ENCODE measurements at places on chromosomes 2 and 18.

- DNase-seq: no peak
Observed at GRCh38 chr2:55601849-55602248, 15.6 kb downstream of the PPP4R3B start.

DNA sequence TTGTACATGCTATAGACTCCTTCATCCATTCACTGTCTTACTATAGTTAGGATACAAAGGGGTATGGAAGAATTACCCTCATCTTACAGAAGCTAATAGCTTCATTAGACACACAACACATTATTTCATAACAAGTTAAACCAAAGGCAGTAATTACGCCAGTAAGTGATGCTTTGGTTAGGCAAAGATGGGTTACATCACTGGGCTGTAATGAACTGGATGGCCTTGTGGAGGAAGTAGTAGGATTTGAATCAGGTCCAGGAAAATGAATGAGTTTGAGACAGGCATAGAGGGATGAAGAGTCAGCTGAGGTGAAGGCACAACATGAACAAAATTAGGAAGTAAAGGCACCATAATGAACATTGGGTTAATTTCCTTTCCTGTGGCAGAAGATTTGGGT is 80.1 kb downstream of the SOCS6 start:
- DNase-seq: peak; percentile 72

GRCh38 chr2:227153758-227154486 is 10.1 kb downstream of the COL4A4 start:
- DNase-seq: no peak

- DNase-seq: no peak
Observed at GRCh38 chr2:95047629-95048510, 22.4 kb downstream of the MAL start.

DNA sequence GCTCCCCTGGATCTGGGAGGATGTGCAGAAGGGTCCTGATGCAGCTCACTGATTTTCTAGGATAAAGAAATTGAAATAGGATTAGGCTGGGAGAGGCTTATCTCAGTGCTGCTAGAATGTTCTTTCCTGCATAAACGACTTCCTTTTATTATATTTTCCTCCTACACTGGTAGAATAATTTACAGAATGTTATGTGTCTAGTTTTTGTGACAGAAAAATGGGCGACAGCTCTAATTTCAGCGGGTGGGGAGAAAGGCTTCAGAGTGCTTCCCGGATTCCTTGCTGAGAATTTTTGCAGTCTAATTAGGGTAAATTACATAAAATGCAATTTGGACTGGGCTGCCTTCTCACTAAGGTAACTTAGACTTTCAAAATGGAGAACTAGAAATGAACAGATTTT is 66.2 kb downstream of the SKA1 start:
- no peak for DNase-seq

- no peak for DNase-seq
Observed at GRCh38 chr2:16037808-16038457, 97.6 kb downstream of the MYCN start.

DNA sequence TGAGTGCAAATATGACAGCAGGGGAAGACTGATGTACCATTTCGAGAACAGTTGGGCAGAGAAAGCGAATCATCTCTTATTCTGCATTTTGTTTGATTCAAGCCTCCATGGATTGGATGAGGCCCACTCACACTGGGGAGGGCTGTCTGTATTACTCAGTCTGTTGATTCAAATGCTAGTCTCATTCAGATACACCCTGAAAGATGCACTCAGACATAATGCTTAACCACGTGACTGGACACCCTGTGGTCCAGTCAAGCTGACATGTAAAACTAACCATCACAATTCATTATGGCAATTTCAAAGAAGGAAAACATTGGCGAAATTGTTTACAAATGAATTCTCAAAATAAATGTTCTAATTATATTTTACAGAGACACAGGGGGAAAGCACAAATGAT is 1210.2 kb downstream of the DPP10 start:
- DNase-seq: no peak

- no peak for DNase-seq
Observed at GRCh38 chr2:174572556-174572955, 25.0 kb downstream of the WIPF1 start.

DNA sequence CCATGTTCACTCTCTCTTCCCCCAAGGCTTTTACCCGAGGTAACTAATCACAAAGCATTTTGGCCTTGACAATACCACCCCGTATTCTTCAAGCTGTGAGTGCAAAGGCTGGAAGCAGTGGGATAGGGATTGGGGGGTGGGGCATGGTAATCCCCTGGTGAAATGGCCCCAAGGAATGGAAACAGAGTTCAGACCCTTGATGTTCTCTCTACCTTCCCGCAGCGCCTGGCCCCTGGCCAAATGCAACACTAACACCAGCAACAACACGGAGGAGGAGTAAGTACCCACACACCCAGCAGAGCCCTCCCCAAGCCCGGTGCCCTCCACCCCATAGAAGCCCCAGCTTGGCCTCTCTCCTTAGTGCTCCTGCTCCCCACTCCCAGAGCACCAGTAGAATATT is 36.9 kb downstream of the CNGA3 start:
- DNase-seq: no peak

- DNase-seq: peak; percentile 53
Observed at GRCh38 chr2:30237966-30238800, 6.8 kb downstream of the LBH start.

- DNase-seq: no peak
Observed at GRCh38 chr2:75729861-75730260, 19.1 kb upstream of the GCFC2 start.

- DNase-seq: no peak
Observed at GRCh38 chr2:176074919-176075425, 8.8 kb downstream of the EVX2 start.

DNA sequence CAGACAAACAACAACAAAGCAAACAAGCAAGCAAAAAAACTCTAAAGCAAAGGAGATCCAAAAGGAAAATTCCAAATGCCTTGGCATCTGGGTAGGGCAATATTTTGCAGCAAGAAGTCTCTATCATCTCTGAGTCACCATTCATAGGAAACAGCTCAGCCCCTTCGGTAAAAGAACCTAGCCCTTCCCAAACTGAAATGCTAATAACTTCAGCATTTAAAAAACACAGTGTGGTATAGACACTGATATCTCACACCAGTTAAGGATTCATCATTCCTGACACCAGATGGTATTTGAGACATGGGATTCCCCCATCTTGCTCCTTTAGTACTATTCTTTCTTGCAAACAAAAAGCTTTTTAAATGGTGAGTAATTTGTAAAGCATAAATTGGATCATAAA is 491.8 kb downstream of the TXNL1 start:
- no peak for DNase-seq

- peak; percentile 47 for DNase-seq
Observed at GRCh38 chr2:105102963-105103421, 65.1 kb downstream of the MRPS9 start.

- DNase-seq: no peak
Observed at GRCh38 chr2:72139874-72140620, 7.6 kb downstream of the CYP26B1 start.

- DNase-seq: no peak
Observed at GRCh38 chr2:237570776-237571335, 4.5 kb downstream of the PRLH start.

DNA sequence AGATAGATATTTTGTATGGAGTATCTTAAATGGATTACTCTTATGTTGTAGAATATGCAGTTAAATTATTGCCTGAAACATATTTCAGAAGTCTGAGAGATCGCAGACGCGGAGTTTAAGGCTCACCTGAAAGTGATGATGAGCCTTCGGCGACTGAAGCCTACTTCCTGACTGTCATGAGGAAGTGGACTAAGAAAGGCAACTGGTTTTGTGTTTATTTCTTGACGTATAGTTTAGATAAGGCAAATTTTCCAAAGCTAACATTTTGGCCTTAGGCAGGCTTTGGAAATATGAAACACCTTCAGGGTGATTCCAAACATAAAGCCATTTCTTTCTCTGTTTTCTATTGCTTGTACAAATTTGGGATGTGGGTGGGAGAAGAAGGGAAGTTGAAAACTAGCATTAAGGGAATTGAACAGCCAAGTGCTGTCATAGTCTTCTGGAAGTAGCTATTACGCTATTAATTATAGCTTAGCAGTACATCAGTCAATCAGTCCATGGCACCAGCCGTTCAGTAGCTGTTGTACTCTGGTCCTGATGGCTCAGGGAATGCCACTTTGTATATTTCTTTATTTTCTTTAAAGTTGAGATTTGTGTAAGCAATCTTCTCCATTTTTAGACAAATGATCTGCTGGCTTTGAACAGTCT is 1.5 kb downstream of the GRHL1 start:
- DNase-seq: no peak
